ENCODE measurements at places on chromosomes 2 and 18. TPM values are rescaled to one million over a fixed set of nuclear protein-coding genes. Genes with fewer than 3 reads are reported as not detected.
A peak's percentile ranks its signal among the peaks of the same experiment; 100 is the strongest.

GRCh38 chr2:102520009-102520408 lies 47.0 kb downstream of the SLC9A4 start:
- peak; percentile 61 for DNase-seq

DNA sequence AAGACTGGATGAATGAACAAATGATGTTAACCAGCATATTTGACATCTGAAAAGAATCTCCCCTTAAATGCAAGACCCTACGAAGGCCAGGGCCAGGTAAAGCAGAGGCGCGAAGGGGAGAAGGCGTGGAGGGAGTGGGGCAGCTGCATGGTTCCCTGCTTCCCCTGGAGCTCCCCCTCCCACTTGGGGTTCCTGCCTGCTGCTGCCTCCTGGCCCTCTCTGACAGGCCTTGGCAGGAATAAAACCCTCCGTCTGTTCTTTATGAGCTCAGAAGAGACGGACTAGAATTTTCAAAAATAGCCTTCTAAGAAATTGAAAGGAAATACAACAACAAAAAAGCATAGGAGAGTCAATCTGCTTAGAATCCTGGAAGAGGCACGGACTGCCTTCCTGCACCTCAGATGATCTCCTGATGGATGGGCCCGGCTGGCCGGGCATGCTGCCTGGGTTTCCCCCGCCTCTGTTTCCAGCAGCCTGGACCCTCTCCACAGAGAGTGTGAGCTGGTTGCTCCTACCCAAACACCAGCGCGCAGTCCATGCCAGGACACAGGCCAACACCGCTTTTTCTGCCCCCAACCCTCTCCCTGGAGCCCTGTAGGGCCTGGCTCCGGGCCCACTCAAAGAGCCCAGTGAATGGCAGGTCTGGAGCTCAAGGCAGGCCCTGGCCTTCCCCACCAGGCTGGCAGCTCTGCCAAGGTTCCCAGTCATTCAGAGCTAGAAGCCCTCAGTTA lies 23.9 kb downstream of the CFAP65 start:
- DNase-seq: no peak

Gene SLC66A3
- polyA plus RNA-seq: 25.9 TPM

GRCh38 chr2:149005471-149006077 lies 32.9 kb upstream of the LYPD6B start:
- no peak for DNase-seq

Gene FECH
- 45.1 TPM for polyA plus RNA-seq

Gene NYAP2
- polyA plus RNA-seq: 0.01 TPM

Gene DCDC2C
- polyA plus RNA-seq: not detected

GRCh38 chr18:48445540-48445939 lies 36.4 kb upstream of the ZBTB7C start:
- peak; percentile 75 for DNase-seq

- DNase-seq: no peak
These were observed 183.5 kb downstream of the CBLN2 start for GRCh38 chr18:72360634-72361033.

Gene AGXT
- not detected for polyA plus RNA-seq

Gene DSG2
- polyA plus RNA-seq: 35.9 TPM

GRCh38 chr2:11903085-11903606 lies 156.7 kb downstream of the LPIN1 start:
- DNase-seq: no peak

GRCh38 chr2:190365499-190366204 lies 22.3 kb downstream of the INPP1 start:
- no peak for DNase-seq

Gene WNT6
- polyA plus RNA-seq: 0.08 TPM

Gene CBLN2
- 0.32 TPM for polyA plus RNA-seq

DNA sequence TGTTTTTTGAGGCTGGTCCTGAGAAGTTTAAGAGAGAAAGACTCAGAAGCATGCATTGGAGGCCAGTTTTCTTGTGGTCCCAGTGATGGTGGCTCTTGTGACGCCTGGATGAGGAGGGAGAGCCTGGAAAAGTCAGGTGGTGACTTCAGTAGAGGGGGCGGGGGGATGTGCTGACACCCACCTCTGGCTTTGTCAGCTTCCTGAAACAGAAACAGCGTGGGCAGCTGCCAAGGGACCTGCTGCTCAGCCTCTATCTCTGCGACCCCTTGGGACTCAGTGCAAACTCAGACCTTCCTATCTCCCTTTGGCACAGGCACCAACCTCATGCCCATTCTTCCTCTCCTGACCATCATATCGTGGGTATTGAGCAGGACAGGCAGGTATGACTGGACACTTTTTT lies 6.4 kb downstream of the TGFBRAP1 start:
- DNase-seq: no peak

DNA sequence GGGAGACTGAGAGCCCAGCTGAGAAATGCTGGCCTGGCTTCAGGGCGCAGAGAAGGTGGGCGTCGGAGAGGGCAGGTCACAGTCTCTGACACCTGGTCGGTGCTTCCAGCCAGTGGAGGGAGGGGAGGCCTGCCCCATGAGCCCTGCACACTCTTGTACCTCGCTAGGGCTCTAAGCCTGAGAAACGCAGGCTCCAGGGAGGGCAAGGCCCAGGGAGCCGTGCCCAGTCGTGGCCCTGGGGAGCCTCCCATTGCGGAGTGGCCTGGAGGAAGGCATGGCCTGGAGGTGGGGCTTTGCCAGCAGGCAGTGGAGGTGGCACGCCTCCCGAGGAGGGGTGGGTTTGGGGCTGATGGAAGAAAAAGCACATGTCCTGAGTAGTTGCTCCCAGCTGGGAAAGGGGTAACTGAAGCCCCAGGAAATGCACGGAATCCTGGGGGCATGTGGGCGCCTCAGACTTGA lies 39.0 kb downstream of the MTERF4 start:
- no peak for DNase-seq

GRCh38 chr2:170170281-170171040 lies 7.5 kb upstream of the MYO3B start:
- DNase-seq: no peak

DNA sequence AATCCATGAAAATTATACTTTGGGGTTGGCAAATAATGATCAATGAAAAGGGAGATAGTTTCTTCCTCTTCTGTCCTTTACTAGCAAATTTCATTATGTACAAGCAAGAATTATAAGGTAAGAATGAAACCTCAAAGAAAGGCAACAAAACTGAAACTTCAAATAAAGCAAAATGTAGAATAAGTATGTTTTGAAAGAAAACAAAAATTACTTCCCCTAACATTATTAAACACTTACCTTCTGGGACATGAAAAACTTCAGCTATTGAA lies 29.4 kb downstream of the THADA start:
- DNase-seq: no peak

Gene ACTG2
- polyA plus RNA-seq: 0.26 TPM

Gene ZNF804A
- not detected for polyA plus RNA-seq

Gene COL6A3
- 0.10 TPM for polyA plus RNA-seq

DNA sequence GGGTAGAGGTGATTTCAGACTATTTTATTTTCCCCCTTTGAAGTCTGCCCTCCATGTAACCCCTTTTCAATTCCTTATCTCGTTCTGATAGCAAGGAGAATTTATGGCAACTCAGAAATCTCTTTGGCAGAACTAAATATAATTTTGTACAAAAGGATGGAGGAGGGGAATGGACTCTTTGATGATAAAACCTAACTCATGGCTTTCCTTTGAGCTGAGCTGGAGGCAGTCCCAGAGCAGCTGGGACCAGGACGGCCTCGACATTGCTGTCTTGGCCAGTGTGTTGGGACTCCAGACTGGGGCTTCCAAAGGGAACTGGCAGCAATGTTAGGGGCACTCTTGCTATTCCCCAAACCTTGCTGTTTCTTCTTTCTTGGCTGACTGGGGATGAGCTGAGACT lies 47.7 kb downstream of the PAX8 start:
- DNase-seq: no peak

GRCh38 chr2:41698678-41699422 lies 349.0 kb upstream of the PKDCC start:
- no peak for DNase-seq

DNA sequence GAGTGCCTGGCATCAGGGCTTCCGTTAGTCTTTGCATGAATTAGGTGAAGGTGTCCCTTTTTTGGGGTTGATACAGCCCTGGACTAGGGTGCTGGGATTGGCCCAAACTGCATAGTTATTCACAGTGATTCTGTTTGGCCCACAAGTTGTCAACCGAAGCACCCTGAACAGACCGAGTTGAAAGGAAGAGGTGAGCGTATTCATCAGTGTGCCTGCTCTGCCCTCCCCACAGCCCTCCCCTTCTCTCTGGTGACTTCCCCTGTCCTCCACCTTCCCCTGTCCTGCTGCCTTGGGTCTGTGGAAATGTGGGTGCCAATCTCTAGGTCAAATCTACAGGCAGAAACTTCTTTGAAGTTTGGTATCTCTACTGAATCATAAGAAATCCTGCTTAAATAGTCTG lies 330.5 kb downstream of the DYSF start:
- no peak for DNase-seq

GRCh38 chr2:168819050-168819715 lies 16.7 kb downstream of the NOSTRIN start:
- no peak for DNase-seq

- DNase-seq: no peak
These were observed 61.8 kb downstream of the VAPA start for GRCh38 chr18:9975658-9976057.

DNA sequence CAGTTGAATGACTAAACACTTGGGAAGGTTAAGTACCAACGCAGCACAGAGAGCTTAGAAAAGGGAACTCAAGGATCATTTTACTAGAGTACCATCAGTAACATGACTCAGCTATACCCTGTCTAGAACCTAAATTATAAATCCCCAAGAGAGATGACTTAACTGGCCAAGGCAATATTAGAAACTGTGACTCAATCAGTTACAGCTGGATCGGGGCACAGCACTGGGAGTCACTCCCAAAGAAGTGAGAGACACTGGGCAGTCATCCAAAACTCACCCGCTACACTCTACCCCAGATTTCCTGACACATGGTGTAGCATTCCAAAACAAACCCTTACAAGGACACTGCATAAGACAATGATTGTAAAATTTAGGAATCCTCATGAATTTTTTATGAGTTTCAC lies 17.7 kb downstream of the IWS1 start:
- peak; percentile 91 for DNase-seq

Gene LGALSL
- polyA plus RNA-seq: 10.8 TPM

Gene C2orf66
- polyA plus RNA-seq: 0.05 TPM

DNA sequence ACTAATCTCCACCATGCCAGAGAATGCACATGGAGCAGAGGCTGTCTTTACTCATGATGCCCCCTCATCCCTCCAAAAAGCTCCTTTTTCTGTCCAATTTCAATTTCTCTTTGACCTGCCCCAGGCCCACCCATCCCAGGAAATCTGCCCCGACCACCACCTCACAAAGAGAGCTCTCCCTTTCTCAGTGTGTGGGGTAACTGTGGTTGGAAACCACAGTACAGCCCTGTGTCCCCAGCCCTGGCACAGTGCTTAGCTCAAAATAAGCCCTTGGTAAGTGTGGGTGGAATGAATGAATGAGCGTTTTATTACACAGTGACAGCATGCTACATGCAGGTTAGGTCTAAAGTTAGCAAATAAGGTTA lies 43.7 kb upstream of the CAB39 start:
- DNase-seq: no peak

- no peak for DNase-seq
These were observed 320.0 kb downstream of the FSIP2 start for GRCh38 chr2:186058614-186059013.

Gene PTPRN
- 0.90 TPM for polyA plus RNA-seq

- peak; percentile 50 for DNase-seq
These were observed 50.8 kb downstream of the WIPF1 start for GRCh38 chr2:174546519-174547506.

- peak; percentile 26 for DNase-seq
These were observed 25.6 kb upstream of the ZC3H15 start for GRCh38 chr2:186460465-186460864.
